ENCODE measurements at places on chromosomes 1 and 21. TPM values are rescaled to one million over a fixed set of nuclear protein-coding genes. Genes with fewer than 3 reads are reported as not detected.
A peak's percentile ranks its signal among the peaks of the same experiment; 100 is the strongest.

DNA sequence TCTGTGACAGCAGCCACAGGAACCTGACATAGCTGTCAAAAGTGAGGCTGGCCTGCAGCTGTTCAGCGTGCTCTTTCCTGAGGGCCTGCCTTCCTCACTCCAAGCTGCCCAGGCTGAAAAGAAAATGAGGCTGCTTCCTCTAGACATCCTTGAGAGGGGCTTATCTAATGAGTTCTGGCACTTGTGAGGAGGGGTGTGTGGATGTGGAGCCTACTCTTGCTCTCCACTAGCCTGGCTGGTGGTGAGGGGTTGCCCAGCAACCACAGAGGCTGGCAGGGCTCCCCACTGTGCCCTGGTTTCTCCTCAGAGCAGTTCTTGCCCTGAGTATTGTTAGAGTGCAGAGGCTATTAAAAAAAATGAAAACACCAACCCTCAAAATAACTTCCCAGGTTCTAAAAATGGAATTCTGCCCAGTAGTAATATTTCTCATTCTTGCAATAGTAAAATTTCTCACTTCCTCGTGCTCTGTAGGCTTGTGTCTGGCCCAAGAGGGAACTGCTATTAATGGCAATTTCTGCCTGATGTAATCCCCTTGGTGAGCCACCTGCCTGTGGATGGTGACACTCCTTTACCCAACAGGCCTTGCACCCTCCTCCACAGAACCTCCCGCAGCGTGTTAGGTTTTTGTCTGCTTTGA is 52.6 kb upstream of the EPS8L3 start:
- DNase-seq: no peak

GRCh38 chr1:60402216-60402615 is 328.6 kb upstream of the C1orf87 start:
- no peak for DNase-seq

DNA sequence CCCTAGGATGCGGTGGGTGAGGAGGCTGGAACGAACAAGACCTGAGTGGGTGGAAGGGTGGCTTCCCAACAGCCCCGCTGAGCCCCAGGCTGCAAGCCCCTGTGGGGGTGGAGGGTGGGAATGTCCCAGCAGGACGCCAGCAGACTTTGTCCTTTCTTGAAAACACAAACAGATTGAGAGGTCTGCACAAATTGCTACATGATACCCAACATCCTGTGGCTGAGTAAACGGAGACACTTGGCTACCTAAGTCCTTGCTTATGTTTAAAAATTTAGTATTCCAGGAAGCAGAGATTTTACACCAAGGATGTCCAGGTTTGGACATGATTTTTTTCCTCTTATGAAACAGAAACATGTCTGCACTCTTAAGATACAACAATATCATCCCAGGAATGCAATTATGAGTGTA is 11.8 kb upstream of the F3 start:
- no peak for DNase-seq

DNA sequence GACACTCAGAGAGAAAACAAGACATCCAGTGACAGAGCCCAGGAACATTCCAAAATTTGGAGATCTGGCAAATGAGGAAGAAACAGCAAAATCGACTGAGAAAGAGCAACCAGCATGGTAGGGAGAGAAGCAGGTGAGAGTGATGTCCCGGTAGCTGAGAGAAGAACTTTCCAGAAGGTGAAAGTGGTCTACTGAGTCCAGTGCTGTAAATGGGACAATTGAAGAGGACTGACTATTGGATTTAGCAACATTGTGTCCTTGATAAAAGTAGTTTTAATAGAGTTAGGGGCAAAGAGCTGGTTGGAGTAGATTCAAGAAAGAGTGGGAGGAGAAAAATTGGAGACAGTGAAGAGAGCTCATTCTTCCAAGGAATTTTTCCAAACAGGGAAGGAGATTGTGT is 15.0 kb upstream of the IL10RB start:
- DNase-seq: no peak

GRCh38 chr1:184982002-184982954 is 8.0 kb upstream of the NIBAN1 start:
- DNase-seq: peak; percentile 39

- no peak for DNase-seq
Observed at GRCh38 chr1:225412321-225412720, 15.5 kb downstream of the LBR start.

DNA sequence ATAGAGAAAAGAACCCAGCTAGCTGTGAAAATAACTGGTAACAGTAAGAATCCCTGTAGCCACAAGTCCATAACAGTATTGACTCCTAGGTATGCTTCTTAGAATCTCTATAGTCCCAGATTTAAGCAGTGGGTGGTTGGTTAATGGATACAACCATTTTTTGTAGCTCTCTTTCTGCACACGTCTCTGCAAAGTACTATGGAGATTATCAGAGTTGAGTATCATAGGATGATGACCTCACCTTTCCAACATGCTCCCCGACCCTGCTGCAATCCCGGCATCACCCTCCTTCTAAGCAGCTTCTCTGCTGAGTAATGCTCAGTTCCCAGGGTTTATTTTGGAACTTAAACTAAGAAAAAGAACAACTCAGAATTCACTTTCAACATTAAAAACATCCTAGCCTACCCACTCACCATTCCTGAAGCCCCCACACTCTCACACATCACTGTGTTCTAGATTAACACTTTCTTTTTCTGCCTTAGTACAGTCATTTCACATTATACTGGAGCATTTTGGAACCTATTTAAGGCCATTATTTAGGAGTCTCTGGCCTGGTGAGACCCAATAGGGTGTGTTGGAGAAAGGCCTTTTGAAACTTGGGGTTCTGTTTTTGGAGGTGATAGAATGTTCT is 2.7 kb downstream of the MLLT11 start:
- DNase-seq: no peak

DNA sequence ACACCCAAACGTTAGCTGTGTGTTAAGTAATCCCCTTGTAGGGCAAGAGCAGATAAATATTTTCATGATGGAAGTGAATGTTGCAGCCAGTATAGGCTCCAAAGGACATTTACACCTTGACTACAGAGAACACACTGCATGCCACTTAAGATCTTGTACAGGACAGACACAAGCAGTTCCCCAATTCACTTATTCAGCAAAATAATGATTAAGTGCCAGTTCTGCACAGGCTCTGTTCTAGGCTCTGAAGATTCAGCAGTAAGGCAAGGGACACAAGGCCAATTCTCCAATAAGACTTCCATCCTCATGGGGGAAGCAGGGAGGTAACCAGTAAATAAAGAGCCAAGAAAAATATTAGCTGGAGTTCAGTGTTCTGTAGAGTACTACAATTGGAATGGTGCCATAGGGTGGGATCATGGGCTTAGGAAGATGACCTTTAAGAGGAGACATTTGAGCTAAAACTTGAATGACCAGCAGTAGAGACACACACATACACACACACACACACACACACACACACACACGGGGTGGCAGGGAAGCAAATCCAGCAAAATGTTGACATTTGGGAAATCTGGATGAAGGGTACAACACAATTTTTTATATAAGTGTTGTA is 199.9 kb upstream of the JUN start:
- no peak for DNase-seq

- DNase-seq: no peak
Observed at GRCh38 chr1:234585330-234586055, 24.5 kb downstream of the IRF2BP2 start.

- no peak for DNase-seq
Observed at GRCh38 chr1:204584699-204585372, 68.6 kb downstream of the MDM4 start.

DNA sequence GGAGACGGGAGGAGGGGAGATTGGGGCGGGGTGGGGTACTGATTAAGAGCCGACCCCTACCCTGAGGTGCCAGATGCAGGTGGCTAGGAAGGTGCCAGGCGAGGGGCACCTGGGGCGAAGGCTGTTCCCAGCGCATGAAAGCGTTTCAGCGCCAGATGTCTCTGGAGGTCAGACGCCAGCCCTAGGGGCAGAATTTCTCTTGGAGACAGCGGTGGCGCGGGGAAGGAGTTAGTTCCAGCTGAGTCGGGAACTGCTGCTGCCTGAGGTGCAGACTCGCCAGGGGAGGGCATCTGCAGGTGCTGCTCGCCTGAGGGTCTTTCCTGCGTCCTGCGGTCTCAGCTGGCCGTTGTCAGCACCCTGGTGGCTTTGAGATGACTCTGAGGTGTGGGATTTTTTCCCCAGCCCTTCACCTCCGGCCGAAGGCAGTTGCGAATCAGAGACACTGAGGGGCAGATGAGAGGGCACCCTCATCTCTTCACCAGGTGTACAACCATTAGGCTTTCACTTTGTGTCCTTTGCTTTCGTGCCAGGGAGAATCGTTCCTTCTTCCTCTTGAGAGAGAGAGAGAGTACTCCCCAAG is 539 bp downstream of the CGN start:
- no peak for DNase-seq

GRCh38 chr1:15899266-15899665 is 51.8 kb downstream of the SPEN start:
- no peak for DNase-seq

GRCh38 chr1:58928514-58928913 is 144.7 kb upstream of the JUN start:
- DNase-seq: no peak

GRCh38 chr1:30184393-30185141 is 538.8 kb downstream of the MATN1 start:
- no peak for DNase-seq

GRCh38 chr21:35508139-35508888 is 459.2 kb upstream of the RUNX1 start:
- no peak for DNase-seq

GRCh38 chr21:29826386-29826785 is 113.4 kb downstream of the GRIK1 start:
- no peak for DNase-seq

- no peak for DNase-seq
Observed at GRCh38 chr1:236159704-236160539, 17.6 kb downstream of the GPR137B start.

DNA sequence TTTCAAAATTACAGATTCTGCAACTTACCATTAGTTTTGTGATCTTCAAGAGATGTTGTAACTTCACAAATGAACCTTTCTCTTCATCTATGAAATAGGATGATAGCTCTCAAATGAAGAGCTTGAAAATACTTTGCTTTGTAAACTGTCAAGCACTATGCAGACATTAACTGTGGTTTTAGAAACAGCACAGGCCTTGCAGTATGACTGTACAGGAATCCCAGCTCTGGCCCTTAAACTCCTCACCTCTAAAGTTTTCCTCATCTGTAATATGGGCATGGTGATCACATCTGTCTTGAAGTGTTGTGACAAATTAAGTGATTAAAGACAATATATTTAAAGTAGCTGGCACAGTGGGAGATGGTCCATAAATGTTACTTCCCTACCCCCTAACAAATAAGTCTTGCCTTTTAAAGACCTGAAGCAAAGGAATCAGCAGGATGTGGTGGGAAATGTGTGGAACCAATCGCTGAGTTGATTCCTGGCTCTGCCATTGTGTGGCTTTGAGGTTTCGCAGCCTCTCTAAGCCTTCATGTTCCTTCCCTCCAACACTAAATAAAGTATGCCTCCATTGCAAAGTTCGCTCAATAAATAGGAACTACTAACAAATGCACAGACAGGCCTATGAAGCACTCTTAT is 5.5 kb upstream of the PTP4A2 start:
- DNase-seq: no peak

GRCh38 chr1:113036639-113037321 is 36.2 kb upstream of the LRIG2 start:
- DNase-seq: no peak

DNA sequence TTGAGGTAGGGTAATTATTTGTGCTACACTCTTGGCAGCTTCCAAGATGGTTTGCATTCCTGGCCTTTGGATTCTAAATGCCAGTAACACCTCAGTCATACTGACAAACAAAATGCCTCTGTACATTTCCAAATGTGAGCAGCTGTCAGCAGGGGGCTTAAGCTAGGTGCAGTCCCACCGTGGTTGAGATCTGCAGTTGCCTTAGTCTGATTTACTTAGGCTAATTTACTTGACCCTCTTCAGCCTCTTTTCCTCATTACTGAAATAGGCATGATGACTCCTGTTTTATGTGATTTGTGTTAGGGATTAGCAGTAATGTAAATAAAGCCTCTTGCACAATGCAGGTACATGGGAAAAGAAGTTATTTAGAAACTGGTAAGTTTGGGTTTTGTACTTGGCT is 13.5 kb upstream of the SPATA1 start:
- no peak for DNase-seq

DNA sequence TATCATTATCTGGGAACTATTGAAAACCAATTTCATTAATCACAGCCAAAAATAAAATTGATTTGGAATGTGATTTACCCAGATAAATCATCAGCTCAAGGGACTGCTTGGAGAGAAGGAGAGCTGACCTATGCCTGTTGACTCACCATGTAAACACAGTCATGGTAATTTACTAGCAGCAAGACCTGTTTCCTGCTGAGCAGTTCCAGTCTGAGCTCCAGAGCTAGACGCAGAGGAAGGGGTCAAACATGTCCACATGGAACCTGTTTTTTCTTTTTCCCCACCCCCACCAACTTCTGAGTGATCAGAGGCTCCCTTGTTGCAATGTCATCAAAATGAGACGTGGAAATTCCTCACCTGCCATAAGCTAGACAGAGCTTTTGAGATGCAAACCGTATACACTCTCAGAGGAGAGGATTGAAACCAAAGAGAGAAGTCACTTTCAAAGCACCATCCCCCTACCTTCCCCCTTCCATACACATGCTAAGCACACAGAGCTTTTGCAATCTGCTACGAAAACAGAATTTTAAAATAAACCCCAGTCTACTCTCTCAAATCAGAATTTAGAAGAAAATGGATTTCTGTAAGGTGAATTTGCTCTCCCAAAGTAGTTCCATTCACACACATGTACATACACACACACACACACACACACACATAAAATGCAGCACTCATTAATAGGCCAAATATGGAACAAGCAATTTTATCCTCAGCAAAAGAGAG is 55.9 kb upstream of the PTGFRN start:
- DNase-seq: peak; percentile 75

DNA sequence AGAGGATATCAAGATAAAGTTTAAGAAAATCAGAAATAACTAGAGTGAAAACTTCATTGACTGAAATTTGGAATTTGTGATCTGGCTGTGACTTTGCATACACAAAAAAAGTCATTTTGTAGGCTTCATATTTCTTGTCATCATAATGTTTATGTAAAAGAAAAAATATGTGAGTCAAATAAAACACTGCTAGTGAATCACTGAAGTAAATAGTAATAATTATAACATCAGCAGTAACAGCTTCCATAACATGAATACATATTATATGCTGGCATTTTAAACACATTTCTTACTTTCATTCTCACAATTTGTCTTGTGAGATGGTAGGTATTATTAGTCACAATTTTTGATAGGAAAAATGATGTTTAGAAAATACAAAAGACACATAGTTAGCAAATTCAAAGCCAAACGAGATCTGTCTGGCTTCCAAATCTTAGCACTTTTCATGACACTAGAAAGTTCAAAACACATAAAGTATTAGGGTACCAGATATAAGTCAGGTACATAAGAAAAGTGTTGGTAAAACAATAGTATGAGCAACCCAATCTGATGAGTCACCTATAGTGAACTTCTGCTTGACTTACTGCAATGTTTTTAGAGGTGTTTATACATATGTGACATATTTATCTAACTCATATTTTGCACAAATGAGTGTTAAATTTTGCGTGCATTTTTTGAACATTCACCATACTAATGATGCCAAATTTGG is 241.0 kb upstream of the SNX7 start:
- no peak for DNase-seq

Gene PADI4
- total RNA-seq: not detected

Gene CYP4Z1
- total RNA-seq: not detected

Gene IGSF8
- total RNA-seq: 16.4 TPM

Gene URB2
- 7.8 TPM for total RNA-seq

Gene CLCNKB
- not detected for total RNA-seq

Gene AK5
- 3.6 TPM for total RNA-seq

Gene KRTAP19-3
- total RNA-seq: not detected

Gene TMEM125
- not detected for total RNA-seq

Gene DEPDC1
- total RNA-seq: 2.1 TPM

Gene EFNA4
- total RNA-seq: 25.1 TPM

Gene GBP4
- 27.0 TPM for total RNA-seq

Gene LRRC7
- not detected for total RNA-seq

Gene GCSAML
- not detected for total RNA-seq
